ENCODE measurements at places on chromosomes 1 and 21.

GRCh38 chr1:58882322-58882948 is 98.6 kb upstream of the JUN start:
- no peak for DNase-seq

DNA sequence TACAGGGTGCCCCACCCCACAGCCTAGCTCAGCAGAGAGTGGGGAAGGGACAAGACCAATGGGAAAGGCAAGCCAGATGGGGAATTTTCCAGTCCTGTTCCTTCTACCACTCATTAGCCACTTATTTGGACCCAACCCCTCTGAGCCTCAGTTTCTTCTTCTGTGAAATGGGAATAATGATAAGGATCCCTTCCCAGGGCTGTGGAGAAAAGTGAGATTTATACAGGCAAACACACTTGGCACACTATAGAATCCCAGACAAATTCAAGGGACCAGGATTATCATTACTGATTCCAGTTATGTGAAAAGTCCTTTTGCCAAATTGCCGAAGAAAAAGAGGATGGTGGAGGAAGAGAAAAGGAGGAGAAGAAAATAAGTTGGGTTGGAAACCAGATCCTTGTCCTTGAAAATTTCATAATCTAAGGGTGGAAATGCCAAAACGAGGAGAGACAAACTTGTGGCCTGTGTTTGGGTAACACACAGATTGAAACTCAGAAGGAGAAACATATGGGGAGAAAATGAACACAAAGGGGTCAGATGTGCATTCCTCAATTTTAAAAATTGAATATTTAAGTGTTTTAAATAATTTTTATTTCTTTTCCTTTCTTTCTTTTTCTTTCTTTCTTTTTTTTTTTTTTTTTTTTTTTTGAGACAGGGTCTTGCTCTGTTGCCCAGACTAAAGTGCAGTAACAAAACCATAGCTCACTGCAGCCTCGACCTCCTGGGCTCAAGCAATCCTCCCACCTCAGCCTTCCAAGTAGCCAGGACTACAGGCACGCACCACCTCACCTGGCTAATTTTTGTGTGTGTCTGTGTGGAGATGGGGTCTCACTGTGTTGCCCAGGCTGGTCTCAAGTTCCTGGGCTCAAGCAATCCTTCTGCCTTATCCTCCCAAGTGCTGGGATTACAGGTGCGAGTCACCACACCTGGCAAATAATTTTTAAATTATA is 9.6 kb downstream of the CAPN2 start:
- no peak for DNase-seq

GRCh38 chr1:209367061-209367772 is 216.3 kb upstream of the CAMK1G start:
- DNase-seq = peak; percentile 56

DNA sequence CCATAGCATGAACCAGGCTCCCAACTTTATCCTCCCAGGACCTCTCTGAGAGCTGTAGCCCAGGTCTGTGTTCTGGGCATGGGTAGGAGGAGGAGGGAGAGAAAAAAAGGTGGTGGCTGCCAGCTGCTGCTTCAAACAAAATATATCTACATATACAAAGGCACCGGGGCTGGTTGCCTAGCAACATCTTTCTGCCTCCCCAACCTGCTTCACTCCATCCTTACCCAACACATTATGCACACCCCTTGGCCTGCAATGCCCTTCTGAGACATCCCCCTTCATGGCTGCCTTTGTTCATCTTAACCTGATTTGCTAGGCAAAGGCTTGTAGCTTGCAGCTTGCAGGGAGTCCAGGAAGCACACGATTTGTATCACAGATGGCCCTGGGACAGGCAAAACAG is 27.2 kb upstream of the ATP1A1 start:
- DNase-seq = no peak

- peak; percentile 82 for DNase-seq
Observed at GRCh38 chr1:146012703-146013558, 8.6 kb downstream of the HJV start.

DNA sequence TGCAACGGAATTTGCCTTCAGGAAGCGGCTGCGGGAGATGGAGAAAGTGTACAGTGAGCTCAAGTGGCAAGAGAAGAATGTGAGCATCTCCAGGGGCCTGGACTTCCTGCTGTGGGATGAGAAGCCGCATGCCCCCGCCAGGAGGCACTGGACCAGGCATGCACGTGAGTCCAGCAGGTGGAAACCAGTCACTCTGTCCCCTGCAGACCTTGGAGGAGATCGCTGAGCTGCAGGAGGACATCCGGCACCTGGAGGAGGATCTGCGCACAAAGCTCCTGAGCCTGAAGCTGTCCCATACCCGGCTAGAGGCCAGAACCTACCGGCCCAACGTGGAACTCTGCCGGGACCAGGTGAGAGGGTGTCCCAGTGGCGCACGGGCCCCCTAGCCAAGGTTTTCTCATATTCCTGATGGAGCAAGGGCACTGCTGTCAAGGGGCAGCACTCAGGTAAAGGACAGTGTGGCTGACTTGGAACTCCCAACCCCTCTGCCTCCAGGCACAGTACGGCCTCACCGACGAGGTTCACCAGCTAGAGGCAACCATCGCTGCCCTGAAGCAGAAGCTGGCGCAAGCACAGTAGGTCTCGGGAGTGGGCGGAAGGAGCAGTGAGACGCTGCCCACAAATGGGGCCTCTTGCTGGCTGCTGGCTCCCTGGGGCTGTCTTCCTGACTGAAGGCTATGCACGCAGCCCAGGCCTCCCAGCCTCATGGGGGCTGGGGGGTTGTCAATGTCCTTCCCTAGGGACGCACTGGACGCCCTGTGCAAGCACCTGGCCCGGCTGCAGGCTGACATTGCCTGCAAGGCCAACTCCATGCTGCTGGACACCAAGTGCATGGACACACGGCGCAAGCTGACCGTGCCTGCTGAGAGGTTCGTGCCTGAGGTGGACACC is 1.2 kb upstream of the ADPRS start:
- DNase-seq = no peak

DNA sequence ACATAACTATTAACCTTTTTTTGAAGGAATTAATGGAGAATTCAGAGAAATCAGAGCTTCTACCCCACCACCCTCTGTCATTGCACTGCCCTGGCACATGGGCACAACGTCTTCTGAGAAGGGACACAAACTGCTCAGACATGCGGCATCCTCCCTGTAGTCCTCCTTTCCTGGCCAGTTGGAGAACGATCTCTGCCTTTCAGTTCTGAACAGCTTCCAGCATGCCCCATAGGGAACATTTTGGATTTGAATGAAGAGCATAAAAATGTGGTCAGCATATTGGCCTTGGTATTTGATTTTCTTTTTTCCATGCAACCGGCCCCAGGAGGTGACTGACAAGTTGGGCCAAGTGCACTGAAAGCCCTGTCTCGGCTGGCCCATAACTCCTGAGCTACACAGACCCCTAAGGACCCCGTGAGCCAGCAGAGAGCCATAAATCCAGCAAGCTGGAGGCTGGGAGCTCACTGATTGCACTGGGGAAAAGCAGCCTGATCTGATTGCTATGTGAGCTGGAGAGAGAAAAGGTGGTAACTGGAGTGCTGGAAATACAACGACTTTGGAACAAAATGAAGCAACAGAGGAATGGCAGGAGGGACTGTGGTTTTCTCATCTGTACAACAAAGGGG is 10.9 kb upstream of the BLACAT1 start:
- DNase-seq = no peak

DNA sequence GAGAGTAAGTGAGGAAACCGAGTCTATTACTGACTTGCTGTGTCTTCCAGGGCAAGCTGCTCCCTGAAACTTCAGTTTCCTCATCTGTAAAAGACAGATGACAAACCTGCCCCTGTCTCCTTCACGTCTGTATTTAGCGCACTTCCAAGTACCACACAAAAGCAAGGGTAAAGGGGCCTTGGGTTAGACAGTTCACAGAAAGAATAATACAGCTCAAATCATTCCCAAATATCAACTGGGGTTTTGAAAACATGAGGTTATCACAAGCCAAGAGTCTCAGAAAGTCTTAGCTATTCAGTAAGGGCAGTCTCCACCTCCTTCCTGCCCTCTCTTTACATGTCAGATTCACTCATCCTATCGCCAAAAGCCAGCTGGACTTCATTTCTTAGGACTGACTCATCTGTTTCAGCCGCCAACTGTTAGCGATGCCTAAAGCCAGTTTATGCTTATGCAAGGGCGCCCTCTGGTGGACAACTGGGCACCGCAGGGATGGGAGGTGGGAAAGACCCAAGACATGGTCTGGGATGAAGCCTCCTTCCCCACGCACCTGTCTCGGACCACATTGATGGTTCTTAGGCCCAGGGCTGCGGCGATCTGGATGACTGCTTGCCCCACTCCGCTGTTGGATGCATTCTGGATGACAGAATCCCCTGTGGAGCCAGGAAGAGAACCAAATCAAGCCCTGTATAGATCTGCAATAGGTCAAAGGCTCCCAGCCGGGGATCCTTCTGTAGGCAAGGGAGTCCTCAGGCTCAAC is 21.1 kb upstream of the SRSF4 start:
- peak; percentile 98 for DNase-seq

DNA sequence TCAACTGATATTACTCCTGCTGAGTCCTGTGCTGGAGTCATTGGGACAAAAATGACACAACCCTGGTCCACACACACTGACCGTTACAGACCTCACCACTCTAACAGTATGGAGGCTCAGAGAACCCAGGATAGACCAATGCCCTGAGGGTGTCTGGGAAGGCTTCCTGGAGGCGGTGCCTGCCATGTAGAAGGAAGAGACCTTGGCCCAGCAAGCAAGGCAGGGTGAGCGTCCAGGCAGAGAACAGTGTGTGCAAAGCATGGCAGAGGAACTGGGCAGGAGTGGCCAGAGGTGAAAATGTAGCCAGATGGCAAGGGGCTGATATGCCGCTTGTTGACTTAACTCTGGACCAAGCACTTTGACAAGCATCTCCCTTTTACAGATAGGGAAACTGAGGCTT is 85.5 kb downstream of the VWA5B1 start:
- DNase-seq = no peak

DNA sequence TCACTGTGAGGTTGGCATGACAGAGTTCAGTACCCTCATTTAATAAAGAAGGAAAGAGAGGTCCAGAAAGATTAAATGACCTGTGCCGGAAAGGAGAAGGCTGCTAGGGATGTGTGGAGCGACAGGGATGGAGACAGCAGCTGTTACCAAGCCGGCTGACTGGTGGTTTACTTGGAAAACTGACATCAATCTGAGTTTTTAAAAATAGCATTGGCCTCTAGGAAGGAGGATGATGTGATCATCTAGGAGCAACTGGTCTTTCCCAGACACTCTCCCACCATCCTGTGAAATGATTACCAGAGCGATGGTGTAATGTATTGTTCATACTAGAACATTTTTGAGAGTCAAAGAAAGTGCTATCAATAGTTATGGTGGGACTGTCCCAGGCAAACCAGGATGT is 154.4 kb downstream of the ZSCAN20 start:
- DNase-seq = no peak

DNA sequence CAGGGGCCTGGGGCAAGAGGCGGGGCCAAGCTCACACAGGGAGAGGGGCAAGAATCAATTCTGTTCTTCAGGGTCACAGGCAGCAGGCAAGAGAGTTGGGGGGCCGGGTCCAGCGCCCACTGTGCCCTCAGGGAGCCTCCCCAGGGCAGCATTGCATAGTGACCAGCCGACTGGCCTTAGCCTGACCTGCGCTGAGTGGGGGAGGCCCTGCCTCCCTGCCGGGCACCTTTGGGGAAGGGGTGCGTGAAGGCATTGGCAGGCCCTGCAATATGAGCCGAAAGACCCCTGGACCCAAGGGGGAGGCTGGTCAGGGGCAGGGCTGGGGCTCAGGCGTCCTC is 12.2 kb downstream of the SCNN1D start:
- DNase-seq = no peak

GRCh38 chr1:183889095-183889494 is 84.2 kb downstream of the RGL1 start:
- DNase-seq = no peak

- peak; percentile 49 for DNase-seq
Observed at GRCh38 chr1:245500546-245500945, 345.8 kb downstream of the KIF26B start.

- DNase-seq = peak; percentile 39
Observed at GRCh38 chr1:76868154-76868882, 1.0 kb downstream of the ST6GALNAC5 start.

DNA sequence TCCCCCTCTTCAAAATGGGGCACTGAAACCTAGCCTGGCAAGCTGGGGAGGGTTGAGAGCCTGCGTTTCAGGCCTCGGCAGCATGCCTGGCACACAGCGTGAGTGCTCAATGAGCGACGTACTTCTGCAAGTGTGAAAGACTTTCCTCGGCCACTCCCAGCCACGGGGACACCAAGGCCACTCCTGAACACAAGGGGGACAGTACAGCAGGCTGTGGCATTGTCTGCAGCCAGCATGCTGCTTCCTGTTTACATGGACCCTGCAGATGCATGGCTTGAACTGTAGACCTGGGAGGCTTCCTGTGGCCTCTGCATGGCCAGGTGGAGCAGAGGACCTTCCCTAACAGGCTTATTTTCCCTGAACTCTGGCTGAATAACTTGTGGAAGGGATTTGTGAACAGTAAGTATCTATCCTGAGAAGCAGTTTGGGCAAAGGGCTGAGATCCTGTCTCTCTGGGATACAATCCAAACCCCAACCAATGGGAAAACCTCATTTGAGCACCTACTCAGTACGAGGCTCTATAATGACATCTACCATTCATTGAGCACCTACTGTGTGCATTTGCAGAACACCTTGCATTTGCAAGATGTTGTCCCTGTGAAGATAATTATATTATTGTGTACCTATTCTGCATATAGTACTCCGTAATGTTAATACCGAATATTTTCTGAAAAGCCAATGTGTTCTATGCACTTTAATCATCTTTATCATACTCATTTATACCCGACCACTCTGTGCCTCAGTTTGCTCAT is 9.9 kb upstream of the HSPG2 start:
- DNase-seq = no peak

DNA sequence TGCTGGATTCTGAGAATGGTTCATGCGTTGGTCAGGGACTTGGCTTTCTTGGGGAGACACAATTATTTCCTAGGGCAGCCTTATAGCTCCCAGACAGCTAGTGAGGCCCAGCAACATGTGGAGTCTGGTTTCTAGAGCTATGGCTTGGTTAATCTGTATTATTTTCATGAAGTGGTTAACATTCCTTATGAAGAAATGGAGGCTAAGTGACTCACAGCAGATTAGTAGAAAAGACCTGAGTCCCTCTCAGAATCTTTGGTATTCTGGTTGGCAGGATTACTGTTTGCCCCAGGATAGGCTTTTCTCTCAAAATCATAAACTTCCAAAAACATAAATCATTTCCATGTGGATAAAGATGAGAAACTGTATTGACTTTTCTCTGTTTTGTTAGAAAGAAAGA is 42.3 kb downstream of the DUSP10 start:
- DNase-seq = peak; percentile 62

- DNase-seq = peak; percentile 33
Observed at GRCh38 chr1:33268927-33269610, 12.8 kb downstream of the ZNF362 start.

Data from fibroblast of villous mesenchyme (primary cell).